ENCODE measurements at places on chromosomes 3 and 15.

DNA sequence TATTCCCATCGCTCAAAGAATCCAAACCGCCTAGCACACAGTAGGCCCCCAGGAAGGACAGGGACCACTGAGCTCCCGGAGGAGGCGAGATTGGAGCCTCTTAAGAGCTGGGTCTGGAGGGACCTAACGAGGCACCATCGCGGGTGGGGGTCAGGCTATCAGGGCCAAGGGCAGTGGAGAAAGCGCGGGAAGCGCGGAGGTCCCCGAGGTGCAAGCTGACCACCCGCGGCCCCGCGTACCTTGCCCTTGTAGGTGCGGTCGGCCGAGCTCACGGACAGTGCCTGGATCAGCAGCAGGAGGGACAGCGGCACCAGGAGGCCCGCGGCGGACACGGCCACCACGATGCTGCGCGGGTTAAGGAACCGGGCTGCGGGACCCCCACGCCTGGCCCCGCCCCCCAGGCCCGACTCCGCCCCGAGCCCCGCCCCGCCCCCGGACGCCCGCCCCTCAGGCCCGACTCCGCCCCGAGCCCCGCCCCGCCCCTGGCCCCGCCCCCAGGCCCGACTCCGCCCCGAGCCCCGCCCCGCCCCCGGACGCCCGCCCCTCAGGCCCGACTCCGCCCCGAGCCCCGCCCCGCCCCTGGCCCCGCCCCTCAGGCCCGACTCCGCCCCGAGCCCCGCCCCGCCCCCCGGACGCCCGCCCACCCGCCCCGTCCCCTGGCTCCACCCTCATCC, 3.9 kb downstream of the ZDHHC19 start:
- DNase-seq, result no peak

DNA sequence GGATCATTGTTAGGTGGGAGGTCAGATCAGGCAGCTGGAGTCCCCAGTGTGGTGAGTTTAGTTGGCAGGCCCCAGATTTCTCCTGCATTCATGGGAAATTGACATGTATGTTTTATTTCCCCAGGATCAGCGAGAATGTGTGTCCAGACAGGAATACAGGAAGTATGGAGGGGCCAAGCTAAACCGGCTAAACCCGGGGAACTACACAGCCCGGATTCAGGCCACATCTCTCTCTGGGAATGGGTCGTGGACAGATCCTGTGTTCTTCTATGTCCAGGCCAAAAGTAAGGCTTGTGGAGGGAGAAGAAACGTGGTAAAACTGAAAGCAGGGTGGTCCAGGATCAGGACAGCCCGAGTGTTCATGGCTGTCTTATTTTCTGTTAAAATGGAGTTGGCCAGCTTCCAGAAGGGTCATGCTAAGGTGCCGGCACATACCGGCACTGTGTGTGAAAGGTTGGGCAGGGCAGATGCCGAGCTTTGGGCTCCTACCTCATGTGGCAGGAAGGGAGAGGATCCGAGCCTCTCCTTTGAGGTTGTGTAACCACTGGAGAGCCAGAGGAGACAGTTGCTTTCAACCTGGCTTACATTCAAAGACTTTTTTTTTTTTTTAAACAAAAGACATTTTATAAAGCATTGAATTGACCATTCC, 83.1 kb downstream of the PGPEP1L start:
- DNase-seq, result no peak

- DNase-seq, result no peak
Measured at GRCh38 chr15:63238796-63239195, 38.6 kb upstream of the APH1B start.

GRCh38 chr3:78660957-78661356, 1106.8 kb downstream of the ROBO1 start:
- DNase-seq, result no peak

DNA sequence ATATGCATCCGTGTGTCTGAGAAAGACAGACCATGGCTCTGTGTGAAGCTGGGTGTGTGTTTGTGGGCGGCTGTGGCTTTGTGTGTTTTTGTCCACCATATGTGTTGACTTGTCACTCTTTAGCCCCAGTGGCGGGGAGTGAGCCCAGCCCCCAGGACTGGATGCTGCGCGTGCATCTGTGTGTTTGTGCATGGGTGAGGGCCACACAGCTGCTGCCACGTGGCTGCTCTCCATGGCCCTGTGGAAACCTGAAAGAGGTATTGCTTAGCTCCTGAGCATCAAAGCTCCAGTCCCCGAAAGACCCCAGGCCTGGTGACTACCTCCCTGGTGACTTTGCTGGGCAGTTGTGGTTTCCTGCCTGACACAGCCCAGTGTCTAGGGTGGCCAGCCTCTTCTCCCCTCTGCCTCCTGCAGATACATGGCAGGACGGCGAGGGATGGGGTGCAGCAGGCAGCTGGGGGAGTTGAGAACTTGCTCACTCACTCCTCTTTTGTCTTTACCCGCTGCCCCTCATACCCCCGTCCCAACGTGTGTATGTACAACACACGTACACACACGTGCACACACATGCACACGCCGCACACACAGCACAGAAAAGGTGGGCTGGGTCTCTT, 6.5 kb downstream of the EPHB3 start:
- no peak for DNase-seq

DNA sequence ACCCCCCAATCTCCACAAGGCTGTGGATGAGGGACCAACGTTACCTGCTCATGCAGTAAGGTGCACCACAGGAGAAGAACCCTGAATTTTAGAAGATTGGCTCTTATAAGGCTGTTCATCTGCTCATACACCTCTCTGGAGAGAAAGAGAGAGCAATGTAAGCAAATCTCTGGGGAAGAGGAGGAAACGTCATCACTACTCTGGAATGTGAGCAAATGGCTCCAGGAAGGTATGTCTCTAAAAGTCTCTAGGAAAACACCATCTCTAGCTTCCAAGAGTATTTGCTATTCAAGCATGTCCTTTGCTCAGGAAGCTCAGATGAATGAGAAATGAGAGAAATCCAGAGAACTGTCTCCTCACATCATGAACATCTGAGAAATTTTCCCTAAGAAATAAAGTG, 235.4 kb downstream of the TBL1XR1 start:
- no peak for DNase-seq

DNA sequence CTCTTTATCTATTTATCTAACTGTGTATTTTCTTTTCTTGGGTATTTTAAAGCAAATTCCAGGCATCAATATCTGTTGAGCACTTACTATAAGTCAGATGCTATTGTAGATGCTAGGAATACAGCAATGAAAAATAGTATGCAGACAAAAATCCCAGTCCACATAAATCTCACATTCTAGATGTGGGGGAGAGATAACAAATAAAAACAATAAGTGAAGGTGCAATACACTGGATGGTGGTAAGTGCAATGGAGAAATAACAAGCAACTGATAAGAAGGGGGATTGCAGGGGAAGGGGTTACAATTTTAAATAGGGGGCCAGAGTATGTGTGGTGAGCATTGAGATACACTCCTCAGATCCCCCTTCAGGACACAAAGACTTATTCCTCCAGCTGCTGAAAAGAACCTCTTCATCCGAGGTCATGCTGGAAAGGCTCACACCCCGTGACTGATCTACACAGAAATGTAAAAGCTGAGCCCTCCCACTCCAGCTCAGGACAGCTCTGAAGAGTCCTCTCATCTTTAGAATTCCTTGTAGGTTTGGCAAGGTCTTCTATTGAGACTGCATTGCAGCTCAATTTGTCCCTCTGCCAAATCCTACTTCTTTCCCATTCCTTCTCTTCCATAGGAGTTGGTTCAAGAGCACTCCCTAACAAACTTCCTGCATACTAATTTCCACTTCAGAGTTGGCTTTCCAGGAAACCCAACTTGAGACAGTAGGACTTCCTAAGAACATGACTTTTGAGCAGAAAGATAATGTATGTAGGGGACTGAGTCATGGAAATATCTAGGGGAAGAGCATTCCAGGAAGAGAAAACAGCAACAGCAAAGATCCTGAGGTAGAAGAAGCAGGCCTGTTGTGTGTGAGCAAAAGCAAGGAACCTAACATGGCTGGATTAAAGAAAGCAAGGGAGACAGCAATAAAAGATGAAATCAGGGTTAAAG, 8.1 kb upstream of the SCG3 start:
- DNase-seq, result no peak

DNA sequence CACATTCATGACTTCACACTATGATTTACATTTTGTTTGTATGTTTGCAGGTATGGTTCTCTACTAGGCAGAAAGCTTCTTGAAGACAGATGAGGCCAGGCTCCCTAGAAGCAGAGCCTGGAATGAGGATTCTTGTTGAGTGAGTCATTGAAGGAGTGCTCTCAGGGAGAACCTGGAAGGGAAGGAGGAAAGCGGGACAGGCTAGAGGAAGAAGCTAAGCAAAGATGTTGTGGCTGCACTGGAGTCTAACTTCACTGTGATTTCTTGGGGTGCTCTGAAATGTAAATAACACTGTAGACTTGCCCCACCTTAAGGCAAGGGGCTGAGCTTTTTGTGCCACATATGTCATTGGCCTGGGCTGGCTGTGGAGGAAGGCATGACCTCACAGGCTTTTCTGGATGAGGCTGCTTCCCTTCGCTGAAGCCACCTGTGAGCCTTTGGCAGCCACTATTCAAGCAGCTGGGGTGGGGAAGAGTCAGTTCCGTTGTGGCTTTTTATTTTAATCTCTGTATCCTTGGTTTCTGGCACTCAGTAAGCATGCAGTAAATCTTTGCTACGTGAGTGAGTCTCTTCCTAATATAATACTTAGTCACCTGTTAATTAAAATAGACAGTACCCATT, 307.3 kb downstream of the SV2B start:
- no peak for DNase-seq

- DNase-seq, result no peak
Measured at GRCh38 chr3:56704706-56705105, 21.6 kb upstream of the TASOR start.

GRCh38 chr15:63818191-63818590, 15.6 kb downstream of the HERC1 start:
- no peak for DNase-seq

GRCh38 chr3:131560795-131561194, 58.0 kb upstream of the MRPL3 start:
- DNase-seq, result no peak

- DNase-seq, result peak; percentile 20
Measured at GRCh38 chr3:112498914-112499711, at the start of gene BTLA. TSS of gene BTLA (minus strand) at chr3:112499472. CDS start at chr3:112499358, 114 bp downstream.

DNA sequence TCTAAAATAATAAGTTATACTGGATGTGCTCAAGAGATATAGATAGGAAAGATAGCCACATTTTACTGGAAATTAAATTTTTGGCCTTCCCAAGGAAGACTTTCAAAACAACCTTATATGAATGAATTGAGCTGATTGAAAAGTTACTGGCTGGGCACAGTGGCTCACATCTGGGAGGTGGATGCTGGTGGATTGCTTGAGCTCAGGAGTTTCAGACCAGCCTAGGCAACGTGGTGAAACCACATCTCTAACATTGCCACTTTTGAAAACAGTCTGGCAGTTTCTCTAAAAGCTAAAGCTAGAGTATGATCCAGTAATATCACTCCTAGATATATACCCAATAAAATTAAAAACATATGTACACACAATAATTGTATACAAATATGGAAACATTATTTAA, 231.4 kb upstream of the POU1F1 start:
- no peak for DNase-seq

DNA sequence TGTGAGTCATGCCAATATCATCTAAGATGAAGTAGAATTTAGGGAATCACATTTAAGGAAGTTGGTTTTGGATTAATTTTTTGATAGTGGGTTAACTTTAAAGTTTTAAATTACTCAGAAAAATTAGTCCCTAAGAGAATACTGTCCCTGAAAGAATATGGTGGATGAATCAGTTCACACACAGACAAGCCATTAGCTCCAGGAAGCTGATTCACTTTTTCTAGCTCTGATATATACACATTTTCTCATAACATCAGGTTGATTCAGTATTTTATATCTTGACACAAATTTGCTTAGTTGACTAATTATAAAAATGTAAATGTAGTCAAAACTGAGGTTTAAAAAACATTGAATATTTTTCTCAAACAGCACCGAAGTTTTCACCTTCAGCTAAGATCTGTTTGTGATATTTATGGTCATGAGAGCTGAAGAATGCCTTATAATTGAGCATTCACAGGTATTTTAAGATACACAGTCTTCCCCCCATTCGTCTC, 55.1 kb downstream of the MYH15 start:
- DNase-seq, result no peak

GRCh38 chr3:13288732-13289718, 131.1 kb downstream of the NUP210 start:
- DNase-seq, result no peak

Data from activated naive CD4-positive, alpha-beta T cell treated with anti-CD3 and anti-CD28 coated beads, Interleukin-2, amount 50 U/mL, for 16 hours (primary cell).